ENCODE measurements at places on chromosomes 4 and X.

- no peak for DNase-seq
Measured at GRCh38 chrX:64205441-64205734, at the start of gene AMER1. Gene AMER1 (minus strand): TSS chrX:64205708. CDS start chrX:64193286, 12,422 bp downstream.

DNA sequence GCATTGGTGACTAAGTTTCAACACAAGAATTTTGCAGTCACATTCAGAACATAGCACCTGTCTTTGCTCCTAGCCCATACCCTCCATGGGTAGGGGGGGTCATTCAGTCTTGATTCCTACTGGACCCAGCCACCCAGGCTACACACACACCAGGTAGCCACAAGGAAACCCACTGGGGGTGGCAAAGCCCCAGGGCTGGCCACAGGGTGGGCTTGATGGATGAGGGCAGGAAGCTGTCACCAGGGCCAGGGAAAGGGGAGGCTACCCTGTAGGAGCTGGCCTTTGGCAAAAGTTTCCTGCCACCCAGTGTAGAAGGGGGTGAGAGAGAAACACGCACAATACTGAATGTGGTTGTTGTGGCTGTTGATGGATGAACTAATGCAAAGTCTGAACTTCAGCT, 74.5 kb upstream of the NKX1-1 start:
- DNase-seq = no peak

DNA sequence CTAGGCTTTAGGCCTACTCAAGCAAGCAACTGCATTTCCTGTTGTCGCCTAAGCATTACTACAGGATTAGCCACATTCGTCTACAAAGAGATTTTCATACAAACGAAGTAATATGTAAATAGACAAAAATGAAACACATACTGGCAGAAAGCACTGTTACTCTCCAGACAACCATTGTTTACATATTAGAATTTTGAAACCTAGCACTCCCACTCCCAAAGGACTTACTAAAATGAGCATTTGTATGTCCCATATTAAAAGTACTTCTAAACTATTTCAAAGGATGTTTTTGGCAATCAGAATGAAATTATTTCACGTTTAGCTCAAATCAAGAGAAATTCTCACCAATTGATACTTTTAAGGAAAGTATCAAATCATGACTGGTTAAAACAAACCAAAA, 570.8 kb downstream of the PRR32 start:
- DNase-seq = no peak

- peak; percentile 52 for DNase-seq
Measured at GRCh38 chr4:151407466-151408379, 1.3 kb upstream of the FHIP1A start.

DNA sequence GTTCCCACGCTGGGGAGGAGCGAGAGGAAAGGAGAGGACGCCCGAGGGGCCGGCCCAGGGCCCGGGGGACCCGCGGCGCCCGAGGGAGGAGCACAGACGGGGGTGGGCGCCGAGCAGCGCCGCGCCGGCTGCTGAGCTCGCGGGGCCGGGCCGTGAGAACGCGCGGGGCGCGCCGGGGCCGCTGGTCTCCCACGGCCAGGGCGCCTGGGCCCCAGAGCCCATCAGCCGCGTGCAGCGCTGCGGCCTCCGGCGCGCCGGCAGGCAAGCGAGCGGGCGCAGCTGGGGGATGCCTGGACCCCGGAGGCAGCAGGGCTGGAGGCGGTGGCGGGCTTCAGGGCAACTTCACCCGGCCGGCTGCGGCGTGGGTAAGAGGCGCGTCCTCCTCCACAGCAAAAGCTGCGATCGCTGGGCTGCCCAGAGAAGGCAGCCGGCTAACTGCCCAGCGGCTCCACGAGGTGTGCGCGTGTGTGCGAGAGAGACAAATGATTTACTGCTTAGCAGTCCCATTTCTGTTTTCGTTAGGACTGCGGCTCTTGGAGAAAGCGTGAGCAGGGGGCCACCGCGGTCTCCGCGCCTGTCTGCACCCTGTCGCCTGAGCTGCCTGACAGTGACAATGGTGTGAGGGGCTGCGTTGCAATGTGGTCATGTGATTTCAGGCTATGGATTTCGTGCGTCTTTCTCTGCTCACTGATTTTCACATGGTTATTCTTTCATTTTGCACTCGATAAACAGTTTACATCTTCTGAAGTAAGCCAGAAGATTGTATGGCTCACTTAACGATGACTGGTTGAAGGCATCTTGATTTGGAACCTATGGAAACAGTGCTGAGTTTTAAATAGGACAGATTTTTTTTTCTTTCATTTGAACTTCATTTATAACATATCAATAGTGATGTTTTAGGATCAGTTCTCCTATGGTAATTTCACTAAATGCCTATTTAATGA, 1.2 kb downstream of the GUCY1A1 start:
- peak; percentile 39 for DNase-seq

DNA sequence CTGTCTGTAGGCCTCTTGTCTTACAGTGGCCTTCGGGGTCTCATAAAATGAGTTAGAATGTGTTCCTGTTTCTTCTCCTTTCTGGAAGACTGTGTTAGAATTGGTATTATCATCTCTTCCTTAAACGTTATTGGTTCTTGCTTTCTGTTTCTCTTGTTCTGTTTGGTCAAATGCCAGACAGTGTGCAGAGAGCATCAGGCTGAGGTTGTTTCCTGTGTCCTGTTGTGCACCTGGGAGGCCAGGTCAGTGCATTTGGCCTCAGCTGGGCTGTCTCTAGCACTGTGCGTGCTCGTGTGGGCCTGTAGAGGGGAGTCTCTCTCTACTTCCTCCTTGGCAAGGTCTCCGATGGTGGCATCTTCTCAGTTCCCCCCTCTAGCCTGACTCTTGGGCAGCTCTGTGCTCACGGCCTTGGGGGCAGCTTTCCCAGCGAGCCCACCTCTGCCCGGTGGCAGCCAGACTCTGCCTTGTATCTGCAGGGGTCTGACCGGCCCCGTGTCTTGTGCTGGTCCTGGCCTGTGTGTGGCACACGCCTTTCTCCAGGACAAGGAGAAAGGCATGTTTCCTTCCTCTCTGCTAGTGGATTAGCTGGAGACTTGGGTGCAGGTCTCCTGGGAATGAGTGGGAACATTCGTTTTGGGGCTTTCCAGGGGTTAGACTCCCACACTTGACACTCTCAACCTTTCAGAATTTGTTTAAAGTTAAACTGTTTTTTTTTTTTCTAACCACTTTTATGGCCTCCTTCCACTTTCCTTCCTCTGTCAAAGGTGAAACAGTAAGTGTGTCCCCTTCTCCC, 62.3 kb downstream of the FAM193A start:
- DNase-seq = peak; percentile 81

- no peak for DNase-seq
Measured at GRCh38 chrX:2342281-2342688, 158.5 kb downstream of the DHRSX start.

GRCh38 chr4:11912886-11913285, 484.2 kb upstream of the HS3ST1 start:
- no peak for DNase-seq

GRCh38 chr4:188779581-188779980, 640.3 kb downstream of the TRIML1 start:
- DNase-seq = no peak

DNA sequence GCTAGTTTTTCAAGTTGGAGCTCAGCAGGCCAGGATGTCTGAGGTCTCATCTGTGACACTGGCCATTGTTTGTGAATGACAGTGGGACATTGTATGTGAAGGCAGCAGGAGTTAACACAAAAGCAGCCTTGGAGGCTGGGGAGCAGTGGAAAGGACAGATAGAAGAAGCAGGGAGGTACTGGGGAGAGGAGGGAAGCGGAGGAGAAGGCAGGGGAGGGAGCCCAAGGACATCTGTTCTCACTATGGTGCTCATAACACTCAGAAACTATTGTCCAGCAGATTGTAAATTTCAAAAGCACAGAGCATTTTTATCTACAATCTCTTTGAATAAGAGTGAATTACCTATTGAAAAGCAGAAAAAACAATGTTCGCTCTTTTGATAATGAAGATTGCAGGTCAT, 253.6 kb upstream of the DIPK2B start:
- no peak for DNase-seq

DNA sequence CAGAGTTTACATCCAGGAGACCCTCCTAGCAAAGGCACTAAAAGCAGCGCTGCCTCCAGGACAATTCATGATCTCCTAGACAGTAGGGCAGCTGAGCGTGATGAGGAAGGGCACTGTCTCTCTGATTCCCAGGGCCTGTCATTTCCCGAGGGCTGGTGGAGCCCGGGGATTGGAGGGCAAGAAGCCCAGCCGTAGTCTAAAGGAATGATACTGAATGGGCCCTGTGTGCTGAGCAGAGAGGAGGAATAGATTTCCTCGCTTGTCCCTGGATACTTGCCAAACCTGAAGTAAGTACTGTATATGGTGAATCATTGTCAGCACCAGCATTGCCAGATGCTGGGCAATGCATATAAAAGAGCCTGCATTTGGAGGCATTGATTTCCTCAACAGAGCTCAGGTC, 88.0 kb upstream of the SLITRK2 start:
- no peak for DNase-seq

- no peak for DNase-seq
Measured at GRCh38 chr4:89316211-89316610, 8.6 kb upstream of the GPRIN3 start.

DNA sequence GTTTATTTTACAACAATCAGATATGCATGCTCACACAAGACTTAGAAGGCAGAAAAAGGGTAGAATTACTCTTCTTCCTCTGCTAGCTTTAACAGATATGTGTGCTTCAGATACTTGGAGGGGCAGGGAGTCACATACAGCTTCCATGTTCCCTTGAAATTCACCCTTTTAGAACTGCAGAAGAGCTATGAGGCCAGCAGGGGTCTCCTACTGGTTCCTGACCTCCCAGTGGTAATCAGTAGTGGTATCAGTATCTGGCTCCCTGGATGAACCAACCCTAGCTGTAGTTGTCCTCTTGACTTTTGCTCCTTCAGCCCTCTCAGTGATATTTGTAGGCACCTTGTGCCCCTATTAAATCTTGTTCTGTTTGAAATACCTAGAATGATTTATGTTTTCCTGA, 81.5 kb downstream of the RCHY1 start:
- DNase-seq = no peak

GRCh38 chr4:7158991-7159390, 33.3 kb upstream of the SORCS2 start:
- DNase-seq = no peak

DNA sequence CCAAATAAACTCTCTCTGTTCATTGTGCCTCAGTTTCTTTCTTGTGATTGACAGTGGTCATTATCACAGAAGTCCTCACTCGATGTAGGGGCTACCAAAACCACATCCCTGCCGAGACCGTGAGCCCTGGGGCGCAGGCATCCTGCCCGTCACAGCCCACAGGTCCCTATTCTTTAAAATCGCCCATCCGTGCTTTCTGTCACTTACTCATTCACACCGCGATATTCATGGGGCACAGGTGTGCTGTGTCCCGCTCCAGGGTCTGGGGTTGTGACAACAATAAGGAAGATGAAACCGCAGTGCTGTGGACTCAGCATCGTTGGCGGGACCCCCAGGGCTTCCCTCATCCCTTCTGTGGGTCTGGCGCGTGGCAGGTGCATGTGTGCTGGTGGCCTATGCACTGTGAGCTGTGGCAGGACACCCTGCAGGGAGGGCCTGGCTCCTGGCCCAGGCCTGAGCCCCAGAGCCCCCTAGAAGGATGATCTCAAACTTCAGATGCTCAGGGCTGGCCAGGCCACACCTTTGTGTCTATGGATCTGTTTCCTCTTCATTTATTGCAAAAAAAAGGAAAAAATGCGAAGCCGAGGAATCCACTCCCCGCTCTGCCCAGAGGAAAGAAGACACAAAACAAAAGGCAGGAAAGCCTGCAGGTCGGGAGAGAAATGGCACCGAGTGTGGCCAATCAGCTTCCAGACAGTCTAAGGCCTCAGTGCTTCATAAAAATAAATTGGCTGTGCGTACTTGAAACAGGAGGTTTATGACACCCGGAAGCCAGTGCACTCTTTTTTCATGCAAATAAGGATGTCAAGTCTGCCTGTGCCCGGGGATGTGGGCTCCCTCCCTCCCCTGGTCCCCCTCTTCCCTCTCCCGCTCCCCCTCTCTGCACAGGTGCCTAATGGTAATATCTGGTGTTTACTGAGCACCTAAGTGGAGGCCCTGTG, 109.5 kb upstream of the ADRA2C start:
- DNase-seq = no peak

DNA sequence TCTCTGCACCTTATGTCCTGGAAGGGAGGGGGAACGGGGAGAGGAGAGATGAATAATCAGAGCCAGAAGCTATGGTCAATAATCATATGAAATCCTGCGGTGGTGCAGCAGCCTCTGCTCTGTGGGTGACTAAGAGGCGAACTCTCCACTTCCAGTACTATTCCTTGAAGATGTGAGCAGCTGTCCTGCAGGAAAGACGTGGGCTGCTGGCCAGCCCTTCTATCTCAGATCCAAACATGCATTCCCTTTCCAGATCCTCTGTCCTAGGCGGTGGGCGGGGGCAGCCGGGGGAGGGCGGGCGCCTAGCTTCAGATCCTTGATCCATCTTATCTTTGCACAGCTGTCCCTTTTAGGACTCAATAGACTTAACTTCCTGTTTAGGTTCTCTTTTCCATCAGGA, 34.5 kb downstream of the SPINK2 start:
- no peak for DNase-seq

- no peak for DNase-seq
Measured at GRCh38 chr4:6338175-6338950, 68.7 kb downstream of the WFS1 start.

DNA sequence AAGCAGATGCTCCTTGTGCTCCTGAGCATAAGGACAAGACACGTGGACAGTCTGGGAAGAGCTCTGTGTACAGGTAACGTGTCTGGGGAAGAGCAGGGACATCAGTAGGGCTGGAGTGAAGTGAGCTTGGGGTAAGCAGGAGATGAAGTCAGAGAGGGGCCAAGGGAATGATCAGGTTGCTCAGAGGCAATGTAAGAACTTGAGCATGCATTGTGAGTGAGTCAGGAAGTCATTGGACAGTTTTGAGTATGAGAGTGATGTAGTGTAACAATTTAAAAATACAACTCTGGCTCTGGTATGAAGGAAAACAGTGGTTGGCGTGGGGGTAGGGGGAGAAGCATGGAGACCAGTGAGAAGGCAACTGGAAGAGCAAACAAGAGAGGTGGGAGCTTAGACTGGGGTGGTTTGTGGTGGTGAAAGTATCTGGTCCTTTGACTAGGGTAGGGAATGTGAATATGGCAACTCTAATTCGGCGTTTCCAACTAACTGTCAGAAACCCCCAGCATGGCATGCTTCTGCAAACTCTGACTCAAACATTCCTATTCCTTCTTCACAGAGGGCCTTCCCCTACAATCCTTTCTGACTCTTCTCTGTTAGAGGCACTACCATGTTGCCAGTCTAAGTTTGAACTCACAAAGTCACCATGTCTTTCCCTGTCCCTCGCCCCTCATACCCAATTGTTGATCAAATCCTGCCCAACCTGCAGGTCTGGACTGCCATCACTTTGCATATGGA, 57.2 kb downstream of the STBD1 start:
- no peak for DNase-seq

DNA sequence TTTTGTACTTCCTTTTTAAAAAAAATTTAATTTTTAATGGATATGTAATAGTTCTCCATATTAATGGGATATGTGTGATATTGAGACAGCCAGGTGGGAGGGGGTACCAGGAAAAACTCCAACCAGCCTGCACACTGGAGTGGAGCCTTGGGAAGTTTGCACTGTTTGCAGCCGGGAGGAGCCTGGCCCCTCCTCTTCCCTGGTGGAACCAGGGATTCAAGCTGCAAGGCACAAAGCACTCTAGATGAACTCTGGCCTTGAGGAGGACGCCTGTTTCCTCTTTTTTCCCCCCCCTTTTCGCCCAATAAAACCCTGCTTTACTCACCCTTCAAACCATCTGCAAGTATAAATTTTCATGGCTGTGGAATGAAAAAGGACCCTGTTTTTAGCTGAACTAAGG, 48.2 kb upstream of the GC start:
- DNase-seq = no peak

- no peak for DNase-seq
Measured at GRCh38 chr4:150096625-150097024, 18.4 kb downstream of the DCLK2 start.

GRCh38 chr4:824461-825062, 1.4 kb downstream of the CPLX1 start:
- DNase-seq = no peak
